GM10248 (cell line): ENCODE measurements at places on chromosomes 2 and 18.

DNA sequence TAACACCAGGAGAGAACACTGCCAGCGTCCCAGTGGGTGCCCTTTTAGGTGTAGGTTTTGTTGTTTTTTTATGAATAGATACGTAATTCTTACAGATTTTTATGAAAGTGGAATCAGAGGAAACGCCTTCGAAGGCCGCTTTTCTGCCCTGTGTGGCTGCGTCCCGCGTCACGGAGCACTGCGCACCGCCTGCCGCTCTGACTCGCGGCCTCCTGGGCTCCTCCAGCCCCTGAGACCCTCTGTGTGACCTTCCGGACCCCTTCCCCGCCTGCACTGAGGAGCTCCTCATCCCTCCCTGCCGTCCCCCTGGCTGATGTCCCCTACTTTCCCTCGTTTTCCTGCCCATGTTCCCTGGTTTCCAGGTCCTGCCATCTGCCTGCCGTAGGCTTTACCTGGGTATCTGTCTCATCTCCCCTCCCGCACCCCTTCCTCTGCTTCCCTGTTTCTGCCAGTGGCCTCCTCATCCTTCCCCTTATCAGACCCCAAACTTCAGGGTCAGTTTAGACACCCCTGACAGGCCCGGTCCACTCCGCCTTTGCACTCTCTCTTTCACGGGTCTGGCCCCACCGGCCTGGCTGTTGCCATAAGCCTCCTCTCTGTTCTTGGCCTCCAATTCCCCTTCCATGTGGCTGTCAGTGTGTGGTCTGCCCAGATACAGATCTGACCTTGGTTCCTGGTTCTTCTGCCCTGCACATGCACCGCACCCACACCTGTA lies 32.7 kb downstream of the PDIA6 start:
- DNase-seq, result no peak

GRCh38 chr2:68553098-68553497 lies 85.7 kb downstream of the APLF start:
- no peak for DNase-seq

DNA sequence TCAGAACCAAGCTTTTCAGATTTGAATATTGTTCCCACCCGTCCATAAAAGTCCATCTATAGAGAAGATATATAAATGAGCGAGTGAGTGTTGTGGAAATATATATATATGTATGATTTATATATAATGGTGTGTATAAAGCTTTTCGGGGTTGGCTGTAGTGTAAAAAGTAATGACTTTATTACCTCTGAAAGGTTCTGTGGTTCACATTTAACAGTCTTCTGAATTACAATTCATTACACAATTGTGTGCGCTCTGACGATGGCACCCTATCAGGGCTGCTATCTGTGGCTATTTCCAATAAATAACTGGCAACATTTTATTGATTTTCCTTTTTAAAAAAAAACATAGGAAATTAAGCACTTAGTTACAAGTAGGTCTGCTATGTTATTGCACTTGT lies 2.7 kb upstream of the BCL11A start:
- DNase-seq, result no peak

DNA sequence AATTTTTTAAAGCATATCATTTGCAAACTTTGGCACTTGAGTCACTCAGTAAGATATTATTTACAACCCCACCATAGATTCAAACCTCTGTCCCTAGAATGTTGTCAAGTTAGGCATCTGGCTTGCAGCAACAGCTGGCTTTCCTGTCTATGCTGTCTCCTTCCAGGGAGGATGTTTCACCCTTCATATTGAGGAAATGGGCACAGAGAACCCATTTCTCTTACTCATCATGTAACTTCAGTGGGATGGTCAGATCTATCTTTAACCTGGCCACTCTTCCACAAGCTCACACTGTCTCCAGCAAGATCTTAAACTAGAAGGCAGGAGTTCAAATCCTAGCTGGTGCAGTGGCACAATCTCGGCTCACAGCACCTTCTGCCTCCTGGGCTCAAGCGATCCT lies 15.8 kb downstream of the LCT start:
- DNase-seq, result no peak

- no peak for DNase-seq
These were observed 128.7 kb downstream of the EIPR1 start for GRCh38 chr2:3248754-3249475.

GRCh38 chr2:62427146-62427545 lies 78.8 kb downstream of the TMEM17 start:
- DNase-seq, result no peak

DNA sequence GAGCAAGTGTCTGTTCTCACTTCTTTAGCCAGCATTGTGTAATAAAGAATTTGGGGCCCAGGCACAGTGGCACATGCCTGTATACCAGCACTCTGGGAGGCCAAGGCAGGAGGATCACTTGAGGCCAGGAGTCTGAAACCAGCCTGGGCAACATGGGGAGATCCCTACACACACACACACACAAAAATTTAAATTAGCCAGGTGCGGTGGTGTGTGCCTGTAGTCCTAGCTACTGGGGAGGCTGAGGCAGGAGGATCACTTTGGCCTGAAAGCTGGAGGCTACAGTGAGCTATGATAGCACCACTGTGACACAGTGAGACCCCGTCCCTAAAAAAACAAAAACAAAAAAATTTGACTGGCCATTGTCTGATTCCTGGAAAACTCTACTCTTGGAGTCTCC lies 8.3 kb downstream of the REV1 start:
- DNase-seq, result no peak

DNA sequence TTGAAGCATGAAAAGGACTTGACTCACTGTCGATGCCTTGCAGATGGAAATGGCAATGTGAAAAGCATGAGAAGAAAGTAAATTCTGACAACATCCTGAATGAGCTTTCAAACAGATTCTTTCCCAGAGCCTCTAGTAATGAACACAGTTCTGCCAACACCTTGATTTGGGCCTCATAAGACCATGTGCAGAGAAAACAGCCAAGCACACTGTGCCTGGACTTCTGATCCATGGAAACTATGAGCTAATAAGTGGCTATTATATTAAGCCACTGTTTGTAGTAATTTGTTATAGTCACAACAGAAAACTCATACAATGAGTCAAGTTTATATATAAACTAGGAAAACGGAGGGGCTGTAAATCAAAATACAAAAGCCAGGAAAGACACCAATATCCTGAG lies 477.3 kb downstream of the MBD2 start:
- DNase-seq, result no peak

- DNase-seq, result no peak
These were observed 159.8 kb upstream of the STK17B start for GRCh38 chr2:196331143-196331542.

DNA sequence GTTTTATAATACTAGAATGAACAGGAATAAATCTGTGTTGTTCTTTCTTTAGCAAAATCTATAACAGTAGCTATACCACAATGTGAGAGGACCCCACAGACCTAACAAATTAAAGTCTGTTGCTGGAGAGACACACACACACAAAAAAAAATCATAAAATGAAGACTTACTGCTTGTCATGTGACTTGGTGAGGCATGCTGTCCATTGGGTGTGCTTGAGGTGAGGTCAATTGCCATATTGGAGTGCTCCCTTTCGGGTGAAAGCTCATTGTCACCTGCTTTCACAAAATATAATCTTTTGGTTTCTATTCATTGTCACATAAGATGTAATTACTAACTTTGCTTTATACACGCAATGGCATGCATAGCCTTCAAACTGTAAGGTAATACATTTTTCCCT lies 3.9 kb downstream of the IKZF2 start:
- no peak for DNase-seq

DNA sequence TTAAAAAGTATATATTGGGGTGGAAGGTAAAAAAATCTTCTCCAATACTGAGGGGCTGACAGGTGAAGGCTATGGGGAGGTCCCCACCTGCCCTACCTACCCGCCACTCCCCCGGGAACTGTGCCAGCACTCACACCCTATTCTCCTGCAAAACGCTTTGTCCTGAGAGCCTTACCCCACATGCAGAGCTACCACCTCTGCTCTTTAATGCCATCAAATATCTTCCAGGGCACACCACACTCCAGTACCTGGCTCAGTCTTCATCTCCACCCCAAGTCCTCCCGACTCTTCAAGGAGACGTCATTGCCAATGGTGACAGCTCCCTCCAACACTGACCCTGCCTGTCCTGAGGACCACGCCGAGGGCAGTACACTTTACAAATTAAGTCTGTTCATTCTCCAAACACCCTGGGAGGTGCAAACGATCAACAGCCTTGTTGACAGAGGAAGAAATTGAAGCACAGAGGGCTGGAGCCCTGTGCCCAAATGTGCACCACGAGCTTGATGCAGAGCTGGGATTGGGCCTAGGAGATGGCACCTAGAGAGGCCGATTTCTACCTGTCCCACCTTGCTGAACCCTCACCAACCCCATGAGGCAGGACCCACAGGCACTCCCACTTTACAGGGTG lies 6.0 kb upstream of the GPR55 start:
- no peak for DNase-seq

DNA sequence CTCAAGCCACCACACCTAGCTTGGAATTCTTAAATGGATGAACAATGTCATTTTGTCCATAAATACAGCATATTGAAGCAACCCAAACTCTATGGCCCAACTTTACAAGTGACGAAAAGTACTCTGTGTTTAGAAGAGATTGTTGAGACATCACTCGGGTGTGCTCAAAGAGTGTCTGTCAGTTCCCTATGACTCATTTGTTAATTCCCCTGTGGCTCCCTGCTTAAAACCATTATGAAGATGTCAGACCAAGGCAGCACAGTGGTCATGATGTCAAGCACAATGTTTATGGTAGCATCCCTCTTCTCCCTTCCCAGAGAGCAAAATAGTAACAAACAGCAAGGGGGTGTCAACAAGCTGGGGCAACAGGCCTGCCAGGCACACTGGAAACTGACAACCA lies 3.0 kb downstream of the LYG1 start:
- DNase-seq, result no peak

DNA sequence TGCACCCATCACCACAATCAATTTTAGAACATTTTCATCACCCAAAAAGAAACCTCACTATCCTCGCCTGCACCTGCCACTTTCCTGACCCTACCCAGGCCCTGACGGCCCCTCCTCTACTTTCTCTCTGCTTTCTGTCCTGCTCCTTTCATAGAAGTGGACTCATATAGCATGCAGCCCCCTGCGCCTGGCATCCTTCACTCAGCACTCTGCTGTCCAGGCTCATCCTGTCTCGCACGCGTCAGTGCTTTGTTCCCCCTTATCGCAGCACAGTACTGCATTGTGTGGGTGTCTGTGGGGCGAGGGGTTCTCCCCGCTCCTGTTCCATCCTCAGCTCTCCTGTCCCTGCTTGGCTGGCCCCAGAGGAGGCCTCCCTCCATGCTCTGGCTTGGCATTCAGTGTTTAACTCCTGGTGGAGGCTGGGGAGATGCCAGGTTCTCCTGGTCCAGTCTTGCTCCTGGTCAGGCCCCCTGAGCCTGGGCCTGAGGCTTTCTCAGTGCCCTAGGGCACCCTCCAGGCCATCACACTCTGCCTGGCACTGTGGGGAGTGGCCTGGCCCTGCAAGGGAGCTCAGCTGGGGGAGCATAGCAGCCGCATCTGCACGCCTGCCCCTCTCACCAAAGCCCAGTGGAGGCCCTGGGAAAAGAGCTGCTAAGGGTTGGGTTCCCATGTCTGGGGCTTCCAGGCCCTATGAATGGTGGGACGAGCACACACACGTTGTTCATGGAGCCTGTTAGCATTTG lies 6.6 kb upstream of the TUBB6 start:
- no peak for DNase-seq

DNA sequence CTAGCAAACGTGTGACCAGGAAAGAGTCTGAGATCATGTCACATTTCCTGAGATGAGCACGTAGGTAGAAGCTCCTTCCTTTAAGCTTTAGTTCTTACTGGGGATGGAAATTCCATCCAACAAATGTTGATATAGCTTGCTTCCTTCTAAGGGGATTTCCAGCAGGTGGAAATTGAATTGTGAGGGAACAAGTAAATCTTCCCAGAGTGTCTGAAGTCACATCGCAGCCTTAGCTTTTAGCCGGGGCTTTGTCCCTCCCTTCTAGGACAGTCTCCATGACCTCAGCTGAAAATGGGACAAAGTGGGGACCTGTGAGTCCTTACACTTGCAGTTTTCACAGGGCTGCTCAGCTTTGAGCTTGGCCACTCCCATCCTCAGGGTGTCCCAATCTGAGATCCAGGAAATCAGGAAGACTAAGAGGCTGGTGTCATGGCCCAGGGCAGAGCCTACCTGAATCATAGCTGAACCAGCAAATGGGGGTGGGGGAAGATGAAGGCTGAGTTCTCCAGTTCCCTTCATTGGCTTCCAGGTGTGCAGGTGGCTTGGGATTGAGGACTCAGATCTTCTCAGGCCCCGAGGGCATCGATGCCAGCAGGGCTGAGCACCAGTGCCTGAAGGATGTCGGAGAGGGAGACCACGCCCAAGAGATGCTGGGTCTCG lies 8.3 kb downstream of the PRKAG3 start:
- DNase-seq, result no peak

DNA sequence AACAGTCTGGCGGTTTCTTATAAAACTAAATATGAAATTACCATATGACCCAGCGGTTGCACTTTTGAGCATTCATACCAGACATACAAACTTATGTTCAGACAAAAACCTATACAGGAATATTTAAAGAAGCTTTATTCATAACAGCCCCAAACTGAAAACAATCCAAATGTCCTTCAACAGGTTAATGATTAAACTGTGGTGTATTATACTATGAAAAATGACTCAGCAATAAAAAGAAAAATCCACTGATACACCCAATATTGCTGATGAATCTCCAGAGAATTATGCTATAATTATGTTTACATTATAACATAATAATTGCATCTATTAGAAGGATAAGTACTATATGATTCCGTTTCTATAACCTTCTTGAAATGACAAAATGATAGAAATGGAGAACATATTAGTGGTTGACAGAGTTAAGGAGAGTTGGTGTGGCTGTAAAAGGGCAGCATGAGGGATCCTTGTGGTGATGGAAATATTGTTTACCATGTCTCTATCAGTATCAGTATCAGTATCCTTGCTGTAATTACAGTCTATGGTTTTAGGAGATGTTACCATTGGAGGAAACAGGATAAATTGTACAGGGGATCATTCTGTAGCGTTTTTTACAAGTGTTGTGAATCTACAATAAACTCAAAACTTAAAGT lies 127.1 kb downstream of the DSC3 start:
- DNase-seq, result no peak

DNA sequence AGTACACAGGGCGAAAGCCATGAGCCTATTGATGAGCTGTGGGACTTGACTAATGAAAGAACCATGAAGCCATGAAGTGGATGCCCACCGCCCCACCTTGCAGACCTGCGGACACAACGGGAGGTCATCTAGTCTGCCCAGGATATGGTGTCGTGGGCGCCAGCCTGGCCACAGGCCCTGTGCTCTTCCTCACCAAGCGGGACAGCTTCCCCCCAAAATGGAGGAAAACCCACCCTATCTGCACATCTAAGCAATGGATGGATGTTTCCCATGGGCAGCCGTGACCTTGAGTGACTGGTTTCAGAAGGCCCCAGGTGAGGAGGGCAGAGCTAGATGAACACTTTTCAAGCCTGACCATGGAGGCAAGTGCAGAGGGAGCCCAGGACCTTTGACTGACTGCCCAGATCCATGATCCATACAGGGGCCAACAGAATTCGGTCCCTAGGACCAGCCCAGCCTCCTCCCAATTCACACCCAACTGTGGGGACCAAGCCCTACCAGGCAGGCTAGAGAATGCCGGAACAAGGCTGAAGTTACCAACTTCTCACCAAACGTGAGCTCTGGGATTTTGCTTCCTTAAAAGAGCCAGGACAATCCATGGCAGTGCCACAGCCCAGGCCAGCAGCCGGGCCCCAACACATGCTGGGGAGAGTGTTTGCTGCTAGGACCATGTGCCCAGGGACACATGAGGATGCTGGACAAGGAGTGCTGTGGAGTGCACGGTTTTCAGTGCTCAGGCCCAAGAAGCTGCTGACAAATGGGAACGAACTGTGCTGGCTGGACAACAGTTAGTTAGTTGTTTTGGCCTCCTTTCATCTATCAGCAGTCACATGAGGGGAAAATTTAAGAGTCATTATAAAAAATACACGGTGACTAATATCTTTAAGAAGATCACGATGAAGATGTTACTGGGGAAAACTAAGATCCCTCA lies 249.4 kb downstream of the HDAC4 start:
- no peak for DNase-seq
